ENCODE measurements at places on chromosomes 1 and 21.

DNA sequence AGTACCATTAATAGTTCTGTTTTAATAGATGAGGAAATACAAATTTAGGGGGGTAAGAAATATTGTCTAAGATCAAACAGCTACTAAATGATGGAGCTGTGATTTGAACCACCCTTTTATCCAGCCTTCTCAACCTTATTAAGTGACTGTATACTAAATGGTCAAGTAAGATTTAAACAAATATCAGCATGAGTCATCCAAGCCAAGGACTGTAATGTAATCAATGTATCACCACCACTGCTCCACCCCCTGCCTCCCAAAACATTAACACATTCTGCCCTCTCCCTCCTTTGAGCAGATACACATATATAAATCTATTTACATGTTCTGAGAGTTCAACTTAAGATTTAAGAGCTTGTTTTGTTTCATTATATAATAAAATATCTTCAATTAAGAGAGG is 58.9 kb downstream of the LRRC40 start:
- no peak for DNase-seq

- DNase-seq, result no peak
Measured at GRCh38 chr1:12114916-12115315, 51.8 kb downstream of the TNFRSF8 start.

GRCh38 chr1:29264773-29265389 is 28.6 kb downstream of the PTPRU start:
- DNase-seq, result no peak

DNA sequence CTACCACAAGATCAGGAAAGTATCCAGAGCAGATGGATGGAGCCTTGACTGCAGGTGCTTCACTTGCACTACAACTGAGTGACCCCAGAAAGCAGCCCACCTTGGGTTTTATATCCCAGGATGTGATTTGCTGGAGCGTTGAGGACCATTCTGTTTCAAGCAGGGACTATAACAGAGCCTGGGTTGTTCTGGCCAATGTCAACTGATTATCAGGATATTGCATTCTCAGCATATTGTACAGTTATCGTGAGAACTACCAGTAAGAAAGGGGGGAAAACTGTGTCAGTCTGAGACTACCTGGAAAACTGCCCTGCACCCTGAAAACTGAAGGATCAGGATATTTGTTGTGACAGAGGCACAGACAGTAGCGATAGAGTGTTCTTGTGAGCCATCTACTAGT is 8.0 kb downstream of the ZNF669 start:
- no peak for DNase-seq

DNA sequence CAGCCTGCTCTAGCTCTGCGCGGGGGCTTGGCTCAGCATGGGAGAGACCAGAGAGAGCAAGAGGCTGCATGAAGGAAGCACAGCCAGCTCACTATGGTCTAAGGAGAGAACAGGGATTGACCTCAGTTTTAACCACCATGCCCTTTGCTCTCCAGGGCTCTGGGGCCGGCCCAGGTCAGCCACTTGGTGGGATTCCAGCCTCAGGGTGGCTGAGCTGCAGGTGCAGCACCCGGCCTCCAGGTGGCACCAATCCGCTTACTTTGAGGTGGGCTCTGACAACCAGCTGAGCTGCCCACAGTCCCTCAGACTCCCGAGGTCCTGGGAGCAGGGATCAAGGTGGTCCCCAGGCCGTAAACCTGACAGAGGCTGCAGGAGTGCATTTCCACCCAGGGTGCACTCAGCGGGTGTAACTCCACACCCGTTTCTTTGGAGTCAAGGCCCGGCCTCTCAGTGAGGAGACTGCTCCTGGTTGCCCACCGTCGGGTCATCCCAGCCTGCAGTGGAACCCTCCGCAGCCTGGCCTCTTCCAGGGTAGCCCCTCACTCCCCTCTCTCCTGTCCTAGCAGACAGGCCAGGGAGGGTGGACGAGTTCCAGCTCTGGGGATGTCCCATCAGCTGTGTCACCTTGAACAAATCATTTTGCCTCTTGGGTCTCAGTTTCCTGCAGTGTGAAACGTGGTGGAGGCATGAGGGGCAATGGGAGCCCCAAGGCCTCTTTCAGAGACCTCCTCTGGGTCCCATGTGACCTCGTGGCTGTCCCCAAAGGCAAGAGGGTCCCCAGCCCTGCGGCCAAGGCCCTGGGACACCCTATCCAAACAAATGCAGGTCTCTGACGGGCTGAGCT is 607 bp upstream of the LGR6 start:
- peak; percentile 47 for DNase-seq

- no peak for DNase-seq
Measured at GRCh38 chr1:5989731-5990271, 2.4 kb downstream of the NPHP4 start.

- DNase-seq, result no peak
Measured at GRCh38 chr1:233375653-233376052, 48.1 kb downstream of the MAP3K21 start.

DNA sequence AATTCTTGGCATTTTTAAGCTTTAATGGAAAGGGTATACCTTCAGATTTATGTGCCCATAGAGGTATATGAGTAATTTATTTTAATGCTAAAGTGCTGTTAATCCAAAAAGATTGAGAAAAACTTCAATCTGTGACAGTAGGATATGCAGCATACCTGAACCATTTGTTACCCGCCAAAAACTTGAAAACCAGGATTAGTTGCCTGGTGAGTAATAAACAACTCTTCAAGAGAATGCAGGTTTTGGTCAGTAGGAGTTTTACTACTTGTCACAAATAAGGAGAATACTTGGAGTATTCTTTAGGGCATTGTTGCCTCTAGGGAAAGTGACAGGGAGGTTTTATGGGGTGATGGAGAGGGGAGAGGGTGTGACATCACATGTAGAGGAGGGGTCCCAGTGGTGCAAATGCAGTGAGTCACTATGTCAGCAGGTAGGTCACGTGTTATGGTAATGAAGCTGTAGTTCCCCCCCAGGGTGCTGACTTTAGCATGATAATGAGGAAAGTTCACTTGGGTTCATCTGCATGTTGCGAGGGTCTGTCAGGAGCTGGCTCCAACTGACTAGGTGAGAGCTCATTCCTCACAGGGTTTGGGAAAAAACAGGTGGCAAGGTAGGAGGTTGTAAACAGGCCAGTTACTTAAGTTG is 23.1 kb downstream of the USP25 start:
- no peak for DNase-seq

GRCh38 chr1:204502241-204502640 is 7.6 kb upstream of the PIK3C2B start:
- DNase-seq, result no peak

DNA sequence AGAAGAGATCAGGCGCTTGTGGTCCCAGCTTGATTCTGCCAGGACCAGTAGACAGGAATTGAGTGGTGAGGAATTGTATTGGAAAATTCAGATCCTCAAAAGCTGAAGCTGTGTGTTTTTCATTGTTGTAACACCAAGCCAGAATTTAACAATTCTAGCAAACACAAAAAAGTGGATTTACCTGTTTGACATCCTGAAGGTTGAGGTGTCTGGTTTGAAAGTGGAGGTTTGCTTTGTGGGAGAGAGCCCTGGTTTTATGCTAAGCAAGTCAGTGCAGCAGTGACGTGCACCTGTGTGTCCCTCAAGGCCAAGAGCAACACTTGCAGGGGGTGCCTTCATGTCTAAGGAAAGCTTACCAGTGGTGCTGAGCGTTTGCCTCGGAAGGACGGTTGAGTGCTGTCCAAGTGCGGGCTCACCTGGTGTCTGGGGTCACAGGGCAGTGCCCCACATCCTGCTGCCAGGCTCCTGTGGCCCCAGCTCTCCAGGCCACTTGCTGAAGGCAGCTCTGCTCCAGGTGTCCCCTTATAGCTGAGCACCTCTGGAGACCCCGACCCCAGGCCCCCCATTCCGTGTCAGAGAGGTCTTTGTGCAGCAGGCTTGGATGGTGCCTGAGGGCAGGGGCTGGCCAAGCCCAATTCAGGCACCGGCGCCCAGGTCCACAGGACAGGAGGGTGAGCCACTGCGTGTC is 27.7 kb downstream of the PCNT start:
- DNase-seq, result no peak

DNA sequence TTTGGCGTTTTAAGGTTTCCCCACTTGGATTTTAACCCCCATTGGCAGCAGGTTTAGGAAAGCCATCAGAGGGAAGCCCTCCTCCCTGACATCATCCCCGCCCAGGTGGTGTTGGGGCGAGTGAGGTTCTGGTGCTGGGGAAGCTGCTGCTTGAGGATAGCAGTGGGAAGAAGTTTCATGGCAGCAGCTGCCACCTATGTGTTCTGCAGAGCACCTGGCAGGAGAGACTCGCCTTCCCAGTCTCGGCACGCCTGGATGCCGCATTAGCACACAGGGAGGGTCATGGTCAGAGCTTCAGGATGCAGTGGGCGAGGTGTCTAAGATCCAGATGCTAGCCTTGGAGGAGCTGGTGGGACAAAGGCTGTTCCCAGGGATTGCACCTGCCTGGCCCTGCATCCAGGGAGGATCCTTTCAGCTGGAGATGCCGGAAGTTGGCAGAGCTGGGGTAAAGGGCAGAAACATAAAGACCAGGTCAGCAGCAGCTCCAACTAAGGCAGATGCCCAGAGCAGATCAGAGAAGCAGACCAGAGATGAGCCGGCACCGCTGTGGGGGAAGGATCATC is 33.9 kb downstream of the ABCG1 start:
- DNase-seq, result no peak

DNA sequence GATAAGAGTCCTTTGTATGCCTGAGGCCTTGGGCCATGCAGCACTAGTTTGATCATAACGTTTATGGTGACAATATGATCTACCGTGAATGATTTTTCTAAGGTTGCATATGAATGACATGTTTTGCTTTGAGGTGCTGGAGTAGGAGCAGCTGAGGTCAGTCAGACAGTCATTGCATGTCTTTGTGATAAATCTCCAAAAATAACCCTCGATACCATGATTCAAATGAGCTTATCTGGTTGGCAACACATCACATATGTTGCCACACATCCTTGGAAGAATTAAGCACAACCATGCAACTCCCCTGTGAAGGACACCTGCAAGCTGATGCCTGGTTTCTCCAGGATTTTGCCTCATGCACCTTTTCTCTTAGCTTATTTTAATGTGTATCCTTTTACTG is 394.5 kb downstream of the LTN1 start:
- DNase-seq, result no peak

DNA sequence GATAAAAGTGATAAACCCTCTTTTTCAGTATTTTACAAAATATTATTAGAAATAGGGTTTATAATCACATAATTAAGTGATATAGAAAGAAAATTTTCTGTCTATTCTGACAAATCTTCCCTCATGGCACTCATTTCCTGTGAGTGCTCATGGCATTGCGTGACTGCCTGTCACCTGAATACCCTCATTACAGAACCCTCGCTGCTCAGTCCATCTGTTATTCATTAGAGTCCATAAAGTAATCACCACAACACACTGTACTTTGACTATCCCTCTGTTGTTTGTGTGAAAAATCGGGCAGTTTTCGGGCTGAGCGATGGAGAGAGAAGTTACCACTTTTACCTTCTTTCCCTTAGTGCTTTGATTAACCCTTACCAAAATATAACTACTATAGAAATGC is 100.4 kb upstream of the BRINP3 start:
- no peak for DNase-seq

DNA sequence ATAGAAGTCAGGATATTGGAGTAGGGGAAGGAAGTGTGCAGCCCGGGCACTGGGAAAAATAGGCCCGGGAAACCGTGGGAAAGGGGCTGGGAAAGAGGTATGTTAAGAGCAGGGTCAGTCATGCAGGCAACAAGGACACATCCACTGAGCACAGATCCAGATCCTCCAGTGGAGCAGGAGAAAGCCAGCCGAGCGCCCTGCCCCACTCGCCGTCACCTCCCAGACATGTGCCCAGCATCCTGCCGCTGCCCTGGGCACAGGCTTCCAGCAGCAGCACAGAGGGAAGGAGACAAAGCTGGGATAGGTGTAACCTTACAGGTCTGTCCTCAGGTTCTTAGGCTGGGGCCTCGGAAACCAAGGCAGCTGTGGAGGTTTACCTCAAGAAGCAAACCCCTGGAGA is 64.2 kb downstream of the FAM163A start:
- DNase-seq, result no peak

- DNase-seq, result no peak
Measured at GRCh38 chr1:240646571-240647240, 34.8 kb upstream of the GREM2 start.

DNA sequence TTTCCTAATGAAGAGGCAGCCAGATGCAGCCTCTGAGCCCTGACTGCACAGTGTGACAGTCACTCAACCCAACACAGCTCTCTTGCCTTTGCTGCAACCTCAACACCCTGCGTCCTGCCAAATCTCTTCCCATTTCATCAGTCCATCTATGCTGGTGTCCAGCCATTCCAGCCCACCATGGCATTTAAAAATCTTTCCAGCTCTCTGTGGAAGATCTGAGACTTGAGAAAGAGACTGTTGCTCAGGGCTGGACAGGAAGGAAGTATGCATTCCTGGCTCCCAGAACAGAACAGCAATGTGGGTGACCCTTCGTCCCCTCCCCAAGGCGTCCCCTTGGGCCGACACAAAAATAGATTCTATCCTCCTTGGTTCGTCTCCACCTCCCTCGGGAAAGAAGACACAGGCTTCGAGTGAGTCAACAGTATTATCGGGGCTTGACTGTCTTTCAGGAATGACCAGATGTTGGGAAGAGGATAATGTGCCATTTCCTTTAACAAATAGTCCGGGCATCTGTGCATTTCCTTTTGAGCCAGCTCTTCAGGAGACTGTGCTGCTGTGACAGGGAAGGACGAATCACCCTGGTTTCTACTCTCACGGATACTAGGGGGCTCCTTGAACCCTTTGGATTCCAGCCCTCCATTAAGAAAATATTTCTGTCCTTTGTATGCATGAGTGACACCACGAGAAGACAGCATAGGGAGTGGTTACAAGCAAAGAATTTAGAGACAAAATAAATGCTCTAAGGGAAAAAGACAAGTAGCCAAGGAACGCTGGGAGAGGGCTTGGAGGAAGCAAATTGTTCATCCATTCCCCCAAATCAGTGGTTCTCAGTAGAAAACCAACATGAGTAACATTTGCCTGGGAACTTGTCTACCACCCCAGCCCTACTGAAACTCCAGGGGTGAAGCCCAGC is 111.4 kb upstream of the CDC42BPA start:
- no peak for DNase-seq

- DNase-seq, result no peak
Measured at GRCh38 chr1:202563818-202564217, 146.4 kb downstream of the SYT2 start.

DNA sequence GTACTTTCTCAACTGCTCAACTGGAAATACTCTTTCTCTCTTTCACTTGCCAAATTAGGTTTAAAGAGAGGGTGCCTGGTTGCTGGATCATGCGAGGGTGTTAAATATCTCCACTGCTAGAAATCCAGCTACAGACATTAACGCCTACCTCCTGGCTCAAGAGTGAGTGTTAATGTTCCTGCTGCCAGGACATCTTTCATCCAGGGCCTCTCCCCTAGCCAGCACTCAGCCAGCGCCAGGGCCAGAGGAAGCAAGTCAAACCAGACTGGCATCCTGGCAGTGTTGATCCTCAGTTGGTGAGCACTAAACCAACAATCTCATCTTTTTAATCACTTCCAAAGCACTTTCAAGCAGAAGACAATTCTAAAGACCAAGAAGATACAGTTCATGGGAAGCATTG is 92.9 kb upstream of the BARHL2 start:
- no peak for DNase-seq

DNA sequence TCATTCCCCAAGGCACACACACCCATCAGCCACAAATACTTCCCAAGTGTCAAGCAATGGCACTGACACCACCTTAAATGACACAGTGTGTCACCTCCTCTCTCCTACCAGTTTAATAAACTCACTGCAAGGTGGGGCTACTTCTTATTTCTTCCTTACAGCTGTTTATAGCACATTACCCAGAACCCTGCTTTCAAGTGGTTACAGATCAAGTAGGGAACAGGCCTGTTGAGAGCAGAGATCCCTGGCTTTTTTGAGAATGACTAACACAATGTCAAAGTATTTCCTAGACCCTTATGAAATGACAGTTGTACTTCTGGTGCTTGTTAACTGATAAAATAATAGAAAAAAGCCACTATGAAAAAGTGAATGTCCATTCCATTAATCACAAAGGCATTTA is 19.8 kb downstream of the ZBTB17 start:
- no peak for DNase-seq
